Suppressor macrophage treated with lipopolysaccharide for 1 hour (primary cell): ENCODE measurements at places on chromosomes 5 and 9.

DNA sequence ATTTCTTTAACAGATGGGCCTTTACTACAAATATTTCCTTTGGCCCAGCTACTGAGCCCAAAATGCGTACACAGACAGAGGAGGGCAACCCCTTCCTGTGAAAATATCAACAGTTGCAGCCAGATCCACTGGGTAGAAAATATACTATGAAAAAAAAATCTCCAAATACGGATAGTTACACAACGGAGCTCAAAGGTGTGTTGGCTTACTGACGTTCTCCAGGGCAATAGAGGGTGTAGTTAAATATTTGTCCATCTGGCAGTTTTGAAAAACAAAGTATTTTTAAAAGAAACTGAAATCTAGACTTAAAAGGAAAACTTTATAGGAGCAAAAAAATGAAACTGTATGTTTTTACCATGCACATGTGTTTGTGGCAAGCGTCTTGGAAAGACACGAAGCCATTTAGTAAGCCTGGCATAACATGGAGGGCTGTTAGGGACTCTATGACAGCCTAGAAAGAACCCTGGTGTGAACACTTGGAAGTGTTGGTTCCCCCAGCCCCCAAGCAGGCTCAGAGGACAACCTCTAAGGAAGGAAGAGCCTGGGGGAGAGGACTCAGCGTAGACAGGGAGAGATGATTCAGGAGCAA lies 157.8 kb upstream of the TRPM3 start:
- no peak for DNase-seq

GRCh38 chr5:143146161-143146560 lies 257.3 kb downstream of the NR3C1 start:
- DNase-seq, result no peak

GRCh38 chr5:38424148-38425060 lies 132.0 kb downstream of the LIFR start:
- DNase-seq, result no peak

DNA sequence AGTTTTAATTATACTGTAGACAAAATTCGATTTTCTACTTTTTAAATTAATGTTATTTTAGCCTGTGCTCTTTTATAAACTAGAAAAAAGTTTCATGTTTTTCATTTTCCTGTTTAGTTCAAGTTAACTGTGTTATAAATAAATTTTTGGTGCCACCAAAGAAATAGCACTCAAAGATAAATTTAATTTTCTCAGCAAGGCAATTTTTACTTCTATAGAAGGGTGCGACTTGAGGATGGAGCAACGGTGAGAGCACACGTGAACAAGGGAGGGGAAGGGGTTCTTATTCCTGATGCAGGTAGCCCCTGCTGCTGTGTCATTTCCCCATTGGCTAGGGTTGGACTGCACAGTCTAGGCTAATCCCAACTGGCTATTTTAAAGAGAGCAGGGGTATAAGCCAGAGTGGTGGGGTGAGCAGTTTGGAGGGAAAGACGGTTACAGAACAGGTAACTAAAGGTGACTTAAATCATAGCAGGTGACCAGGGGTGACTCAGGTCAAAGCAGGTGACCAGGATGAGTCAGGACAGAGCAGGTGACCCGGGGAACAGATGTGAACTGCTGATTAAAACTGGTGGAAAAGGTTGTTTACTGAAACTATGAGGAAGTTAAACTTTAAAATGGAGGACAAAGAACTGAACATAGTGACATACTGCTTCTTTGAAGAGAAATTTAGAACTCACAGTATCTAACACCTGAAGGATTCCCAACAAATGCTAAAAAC lies 104.6 kb upstream of the GPBP1 start:
- no peak for DNase-seq

DNA sequence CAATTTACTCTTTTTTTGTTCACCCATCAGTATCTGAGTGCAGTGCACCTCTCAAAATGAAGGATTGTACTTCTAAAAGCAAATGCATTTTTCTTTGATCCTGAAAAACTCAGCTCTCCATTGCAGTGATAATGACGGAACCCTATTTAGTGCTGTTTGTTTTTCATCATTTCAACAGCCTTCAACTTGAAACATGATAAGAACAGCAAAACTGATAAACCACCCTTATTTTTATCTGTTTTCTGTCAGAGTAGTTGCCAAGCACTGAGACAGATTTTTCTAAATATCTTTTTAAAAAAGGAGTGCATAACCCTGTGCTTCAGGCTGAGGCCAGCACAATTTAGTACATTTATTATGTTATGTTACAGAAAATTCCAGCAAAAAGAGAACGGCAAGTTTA lies 549.8 kb upstream of the DMAC1 start:
- no peak for DNase-seq

GRCh38 chr5:58148254-58148775 lies 311.6 kb downstream of the PLK2 start:
- DNase-seq, result no peak

GRCh38 chr5:174318578-174318977 lies 273.1 kb downstream of the NSG2 start:
- DNase-seq, result no peak

- DNase-seq, result no peak
These were observed 1939.8 kb downstream of the EFNA5 start for GRCh38 chr5:105730982-105731381.
